ENCODE measurements at places on chromosomes 5 and 9.
A peak's percentile ranks its signal among the peaks of the same experiment; 100 is the strongest.

DNA sequence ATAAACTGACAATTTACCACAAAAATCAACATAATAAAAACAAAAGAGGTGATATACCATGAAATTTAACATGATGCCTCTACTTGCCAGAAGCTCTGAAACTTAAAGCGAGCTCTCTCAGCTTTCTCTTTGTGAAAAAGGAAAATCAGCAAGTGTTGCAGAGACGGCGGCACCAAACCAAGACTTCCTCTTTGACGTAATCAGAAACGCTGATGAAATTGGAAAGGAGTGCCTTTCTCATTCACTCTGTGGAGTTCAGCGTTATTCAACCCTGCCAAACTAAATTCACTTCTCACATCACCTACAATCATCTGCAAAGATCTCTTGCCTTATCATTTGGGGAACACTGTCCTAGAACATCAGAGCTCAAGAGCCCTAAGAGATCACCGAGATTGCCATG lies 32.2 kb downstream of the ANXA6 start:
- no peak for DNase-seq

GRCh38 chr9:95505717-95506427 lies 10.9 kb downstream of the PTCH1 start:
- peak; percentile 58 for DNase-seq

- no peak for DNase-seq
Observed at GRCh38 chr5:135829681-135830383, 4.6 kb upstream of the SLC25A48 start.

GRCh38 chr9:87869082-87869481 lies 13.6 kb upstream of the SPATA31E1 start:
- DNase-seq: no peak

GRCh38 chr9:92711146-92711545 lies 41.2 kb upstream of the IPPK start:
- no peak for DNase-seq

- DNase-seq: no peak
Observed at GRCh38 chr5:112059579-112060135, 302.7 kb upstream of the NREP start.

DNA sequence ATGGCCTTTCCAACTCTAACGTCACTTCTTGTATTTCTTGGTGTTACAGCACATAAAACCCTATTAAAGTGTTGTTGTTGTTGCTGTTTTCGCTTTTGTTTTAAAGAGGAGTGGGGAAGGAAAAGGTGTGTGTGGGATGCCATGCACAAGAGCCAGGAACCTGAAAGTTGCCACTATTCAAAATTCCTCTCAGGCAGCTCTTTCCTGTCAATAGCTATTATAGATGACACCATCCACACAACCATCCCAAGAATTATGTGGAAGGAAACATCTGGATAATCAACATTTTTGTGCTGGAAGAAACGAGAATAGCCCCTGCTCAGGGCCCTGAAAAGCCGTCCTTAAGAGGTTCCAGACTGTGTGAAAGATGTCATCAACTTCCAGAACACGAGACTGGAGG lies 79.3 kb downstream of the SHB start:
- no peak for DNase-seq

- no peak for DNase-seq
Observed at GRCh38 chr9:129934041-129934591, 98.9 kb downstream of the USP20 start.

DNA sequence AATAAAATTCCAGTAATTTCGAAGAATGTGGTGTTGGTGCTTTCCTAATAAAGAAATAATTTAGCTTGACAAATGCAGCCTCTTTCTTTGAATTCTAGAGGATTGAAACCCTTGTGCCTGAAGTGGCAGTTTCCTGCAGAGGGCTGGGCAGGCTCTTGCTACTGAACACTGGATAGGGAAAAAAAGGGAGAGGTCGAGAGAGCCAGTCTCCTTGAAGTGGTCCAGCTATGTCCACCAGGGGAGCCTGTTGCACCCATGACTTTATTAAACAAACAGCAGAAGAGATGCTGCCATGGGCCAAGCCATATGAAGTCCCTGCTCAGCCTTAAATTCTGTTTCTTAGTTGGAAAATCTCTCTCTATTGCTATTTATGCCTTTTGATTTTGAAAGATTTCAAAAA lies 178.4 kb downstream of the SMARCA2 start:
- no peak for DNase-seq

DNA sequence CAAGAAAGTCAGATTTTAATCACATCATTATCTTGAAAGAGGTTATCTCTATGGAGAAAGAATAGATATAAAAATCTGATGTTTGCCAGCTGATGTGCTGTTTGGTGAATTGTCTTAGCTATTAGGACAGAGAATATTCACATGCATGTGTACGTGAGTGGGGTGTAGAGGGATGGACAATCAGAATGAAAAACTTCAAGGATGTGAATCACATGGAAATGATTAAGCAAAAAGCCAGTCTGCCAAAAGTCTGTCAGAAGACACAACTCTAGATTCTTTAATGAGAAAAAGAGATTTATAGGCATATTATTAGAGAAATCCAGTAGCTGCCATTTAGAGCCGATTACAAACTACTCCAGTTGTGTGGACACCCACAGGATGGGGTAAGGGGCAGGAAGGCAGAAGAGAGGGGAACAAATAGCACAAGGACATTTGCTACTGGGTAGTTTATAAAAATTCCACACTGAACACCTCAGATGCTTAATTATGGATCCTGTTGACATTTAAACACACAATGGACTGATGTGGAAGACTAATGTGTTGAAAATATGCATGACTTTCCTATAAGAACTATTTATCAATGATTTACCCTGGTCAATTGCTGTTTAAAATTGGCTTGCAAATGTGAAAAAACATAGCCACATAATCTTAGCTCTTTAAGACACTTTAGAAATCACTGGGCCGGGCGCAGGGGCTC lies 127.4 kb downstream of the PTTG1 start:
- DNase-seq: no peak

- DNase-seq: no peak
Observed at GRCh38 chr5:98540056-98540455, 233.4 kb upstream of the RGMB start.

GRCh38 chr5:150527808-150528207 lies 19.9 kb downstream of the NDST1 start:
- DNase-seq: no peak

DNA sequence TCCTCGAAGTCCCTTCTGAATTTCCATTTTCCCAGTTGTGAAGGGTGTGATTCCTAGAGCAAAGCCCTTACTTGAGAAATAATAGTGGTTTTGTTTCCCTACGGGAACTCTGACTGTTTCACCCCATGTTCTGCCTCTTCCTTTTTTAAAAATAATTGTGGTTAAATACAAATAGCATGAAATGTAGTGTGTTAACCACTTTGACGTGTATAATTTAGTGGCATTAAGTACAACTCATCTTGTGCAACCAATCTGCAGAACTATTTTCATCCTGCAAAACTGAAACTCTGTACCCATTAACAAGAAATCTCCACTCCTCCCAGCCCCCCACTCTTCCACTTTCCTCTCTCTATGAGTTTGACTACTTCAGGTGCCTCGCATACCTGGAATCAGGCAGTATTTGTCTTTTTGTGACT lies 35.6 kb upstream of the HAND1 start:
- DNase-seq: no peak

GRCh38 chr5:168174376-168174775 lies 117.1 kb upstream of the WWC1 start:
- DNase-seq: no peak

DNA sequence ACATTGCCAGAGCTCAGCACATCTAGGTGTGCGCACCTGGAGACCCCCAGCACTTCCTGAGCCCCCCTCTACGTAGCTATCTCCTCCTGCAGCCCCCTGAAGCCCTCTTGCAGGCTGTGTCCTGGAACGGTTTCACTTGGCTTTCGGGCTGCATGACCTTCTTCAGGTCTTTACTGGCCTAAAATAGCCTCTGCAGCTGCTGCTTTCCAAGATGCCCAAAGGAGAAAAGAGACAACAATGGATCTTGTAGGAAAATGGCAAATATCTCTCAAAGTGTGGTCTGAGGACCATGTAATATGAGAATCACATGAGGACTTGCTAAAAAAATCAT lies 6.6 kb upstream of the ERMP1 start:
- DNase-seq: no peak

- no peak for DNase-seq
Observed at GRCh38 chr5:57452885-57453284, 29.7 kb downstream of the ACTBL2 start.

DNA sequence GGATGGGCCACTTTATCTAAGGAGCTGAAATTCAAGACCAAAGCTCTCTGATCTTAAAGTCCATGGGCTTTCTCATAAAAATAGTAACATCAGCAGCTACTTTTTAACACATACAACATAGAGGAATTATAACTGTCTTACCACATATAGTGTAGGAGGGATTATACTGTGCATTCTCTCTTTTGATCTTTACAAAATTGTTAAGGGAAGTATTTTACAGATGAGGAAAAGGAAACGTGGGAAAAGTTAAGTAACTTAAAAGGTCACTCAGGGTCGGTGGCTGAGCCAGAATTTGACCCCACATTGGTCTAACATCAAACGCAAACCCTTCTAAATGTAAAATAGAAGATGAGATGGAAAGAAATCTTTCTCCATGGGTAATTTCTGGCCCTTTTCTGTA lies 38.4 kb downstream of the ZNF608 start:
- DNase-seq: no peak

- no peak for DNase-seq
Observed at GRCh38 chr9:127509955-127510299, 58.6 kb downstream of the LRSAM1 start.

GRCh38 chr9:135068776-135069415 lies 18.6 kb upstream of the OLFM1 start:
- no peak for DNase-seq

GRCh38 chr9:99457981-99458380 lies 235.9 kb downstream of the SEC61B start:
- no peak for DNase-seq

GRCh38 chr9:95870352-95870751 lies 5.1 kb upstream of the ERCC6L2 start:
- no peak for DNase-seq

DNA sequence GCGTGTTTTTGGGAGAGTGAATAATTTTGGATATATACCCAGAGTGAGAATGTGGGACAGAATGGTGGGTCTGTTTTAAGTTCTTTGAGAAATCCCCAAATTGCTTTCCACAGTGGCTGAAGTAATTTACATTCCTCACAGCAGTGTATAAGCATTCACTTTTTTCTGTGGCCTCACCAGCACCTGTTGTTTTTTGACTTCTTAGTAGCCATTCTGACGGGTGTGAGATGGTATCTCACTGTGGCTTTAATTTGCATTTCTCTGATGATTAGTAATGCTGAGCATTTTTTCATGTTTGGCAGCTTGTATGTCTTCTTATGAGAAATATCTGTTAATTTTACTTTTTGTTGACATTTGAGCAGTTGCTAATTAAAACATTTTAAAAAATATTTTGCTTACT lies 9.4 kb upstream of the SPATA31D1 start:
- no peak for DNase-seq

- DNase-seq: no peak
Observed at GRCh38 chr5:57434683-57435082, 47.9 kb downstream of the ACTBL2 start.

DNA sequence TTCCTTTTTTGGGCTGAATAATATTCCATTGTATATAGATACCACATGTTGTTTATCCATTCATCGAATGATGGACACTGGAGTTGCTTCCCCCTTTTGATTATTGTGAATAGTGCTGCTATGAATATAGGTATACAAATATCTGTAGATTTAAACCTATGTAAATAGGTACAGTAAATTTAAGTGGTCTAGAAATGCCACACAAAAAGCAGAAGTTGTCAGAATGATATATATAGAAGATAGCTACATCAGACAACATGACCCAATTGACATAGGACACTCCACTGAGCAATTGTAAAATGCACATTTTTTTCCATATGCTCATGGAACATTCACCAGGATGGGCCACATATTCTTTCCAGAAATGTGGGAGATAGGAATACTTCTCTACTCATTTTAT lies 77.6 kb downstream of the SMIM15 start:
- no peak for DNase-seq

- DNase-seq: no peak
Observed at GRCh38 chr5:80291761-80292160, 28.0 kb upstream of the SPZ1 start.

DNA sequence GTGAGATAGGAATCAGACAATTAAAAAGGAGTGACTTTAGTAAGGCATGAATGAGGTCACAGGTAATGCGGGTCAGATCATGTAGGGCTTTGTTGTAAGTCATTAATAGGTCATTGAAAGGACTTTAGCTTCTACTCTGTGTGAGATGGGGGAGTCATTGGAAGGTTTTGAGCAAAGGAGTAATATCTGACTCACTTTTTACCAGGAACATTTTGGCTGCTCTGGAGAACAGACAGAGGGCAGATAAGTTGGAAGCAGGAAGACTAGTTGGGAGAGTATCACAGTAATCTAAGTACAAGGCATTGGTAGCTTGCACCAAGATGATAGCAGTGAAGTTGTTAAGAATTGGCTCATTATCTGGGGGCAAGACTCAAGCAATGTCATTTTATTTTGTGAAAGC lies 37.4 kb downstream of the KIF2A start:
- DNase-seq: no peak

DNA sequence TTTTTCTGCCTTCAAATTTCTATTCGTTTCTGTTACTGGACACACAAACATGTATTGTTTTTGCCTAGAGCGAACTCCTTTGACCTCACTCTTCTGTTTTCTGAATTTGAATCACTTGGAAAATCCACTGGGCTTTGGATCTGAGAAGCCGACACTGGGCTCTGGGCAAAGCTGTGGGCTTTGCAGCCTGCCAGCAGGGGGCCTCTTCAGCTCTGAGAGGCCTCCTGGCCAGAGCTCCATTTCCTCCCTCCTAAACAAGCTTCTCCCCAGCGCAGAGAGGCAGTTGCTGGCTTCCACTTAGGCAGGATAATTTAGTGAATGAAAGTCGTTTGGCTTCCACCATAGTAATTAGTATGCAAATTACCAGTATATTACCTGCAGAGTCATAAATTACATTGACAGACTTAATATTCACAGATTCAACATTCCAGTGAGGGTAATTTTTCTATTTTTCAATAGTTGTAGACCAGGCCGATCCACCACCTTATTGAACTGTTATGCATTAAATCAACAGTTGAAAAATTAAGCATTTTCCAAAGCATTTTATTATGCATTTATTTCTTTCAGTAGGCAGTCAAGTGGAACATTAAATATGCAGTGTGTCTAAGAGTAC lies 104.0 kb upstream of the ZNF366 start:
- no peak for DNase-seq

DNA sequence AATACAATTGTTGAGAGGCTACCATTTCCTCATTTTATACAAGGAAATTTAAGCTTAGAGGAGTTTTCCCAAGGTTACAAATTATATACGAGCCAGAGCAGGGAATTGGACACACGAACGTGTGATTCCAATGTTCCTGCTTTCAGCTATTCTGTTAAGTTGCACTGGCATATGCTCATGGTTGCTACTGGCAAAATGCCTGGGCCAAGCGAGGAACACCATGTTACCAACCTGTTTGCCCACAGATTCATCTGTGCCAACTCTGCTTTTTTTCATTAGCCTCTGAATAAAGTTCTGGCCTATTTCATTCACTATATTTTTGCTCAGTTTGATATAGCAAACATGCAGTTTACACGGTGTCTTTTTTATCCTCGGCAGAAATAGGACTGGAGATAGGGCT lies 5.1 kb upstream of the C5orf46 start:
- DNase-seq: no peak

- no peak for DNase-seq
Observed at GRCh38 chr5:65111961-65112658, 343.4 kb downstream of the CWC27 start.

Data from immature natural killer cell (primary cell).